ENCODE measurements at places on chromosomes 7 and 10. TPM values are rescaled to one million over a fixed set of nuclear protein-coding genes. Genes with fewer than 3 reads are reported as not detected.

DNA sequence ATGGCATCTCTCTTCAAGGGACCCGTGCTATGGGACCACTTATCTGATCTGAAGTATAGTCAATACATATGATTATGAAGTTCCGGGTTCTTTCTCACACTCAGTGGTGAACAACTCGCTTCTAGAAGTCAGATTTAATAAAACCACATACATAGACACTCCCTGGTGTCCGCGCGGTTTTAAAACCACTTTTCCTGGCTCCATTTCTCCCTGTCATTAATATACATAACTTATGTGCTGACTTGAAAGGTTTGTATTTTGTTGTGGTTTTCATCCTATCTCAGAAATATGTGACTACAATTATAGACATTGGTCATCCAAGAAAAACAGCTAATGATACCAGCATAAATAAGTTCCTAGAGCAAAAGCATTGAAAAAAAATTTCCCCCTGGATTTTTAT is 34.0 kb downstream of the SVIL start:
- no peaks in the 10 kb centered on the region for H3K36me3 ChIP-seq
- no peak overlapping the region for H3K4me3 ChIP-seq
- H3K27ac ChIP-seq: no peak overlapping the region
- DNase-seq: no peak

ARHGEF35 gene
- total RNA-seq: 15.7 TPM

DYDC2 gene
- 0.23 TPM for total RNA-seq

GRCh38 chr7:129646369-129647021 is 35.0 kb downstream of the NRF1 start:
- no peaks in the 10 kb centered on the region for H3K36me3 ChIP-seq
- H3K27ac ChIP-seq: no peak overlapping the region
- DNase-seq: no peak
- H3K4me1 ChIP-seq: no peaks in the 10 kb centered on the region
- H3K27me3 ChIP-seq: no peaks in the 10 kb centered on the region
- H3K4me3 ChIP-seq: no peak overlapping the region

GRCh38 chr10:61904733-61905725 is 3.5 kb downstream of the ARID5B start:
- H3K36me3 ChIP-seq: peaks cover 7% of the 10 kb centered on the region
- H3K27ac ChIP-seq: peak overlapping the region; percentile 99
- DNase-seq: peak; percentile 62
- no peaks in the 10 kb centered on the region for H3K27me3 ChIP-seq

GRCh38 chr10:6819301-6819700 is 239.2 kb upstream of the PRKCQ start:
- no peak overlapping the region for H3K4me3 ChIP-seq
- no peak for DNase-seq
- no peaks in the 10 kb centered on the region for H3K27me3 ChIP-seq
- no peaks in the 10 kb centered on the region for H3K36me3 ChIP-seq
